ENCODE measurements at places on chromosomes 3 and 15. TPM values are rescaled to one million over a fixed set of nuclear protein-coding genes. Genes with fewer than 3 reads are reported as not detected.

DCBLD2 gene
- 21.4 TPM for total RNA-seq

CKMT1A gene
- total RNA-seq, result not detected

OIP5 gene
- 3.7 TPM for total RNA-seq

SLC12A1 gene
- not detected for total RNA-seq

HACL1 gene
- total RNA-seq, result 16.7 TPM

TNNC1 gene
- 461 TPM for total RNA-seq

C3orf49 gene
- total RNA-seq, result not detected

CLSTN2 gene
- 4.7 TPM for total RNA-seq

LRRC34 gene
- 3.1 TPM for total RNA-seq

GOLGA6B gene
- total RNA-seq, result not detected

CHRNA7 gene
- 0.52 TPM for total RNA-seq

ZBED2 gene
- not detected for total RNA-seq

MED12L gene
- total RNA-seq, result 8.9 TPM

BUB1B gene
- total RNA-seq, result 8.4 TPM

SPRED1 gene
- total RNA-seq, result 37.6 TPM

DUSP7 gene
- total RNA-seq, result 5.2 TPM

XCR1 gene
- not detected for total RNA-seq

FBXW12 gene
- 0.52 TPM for total RNA-seq
